ENCODE measurements at places on chromosomes 4 and X.

GRCh38 chr4:8215001-8215427, 15.9 kb downstream of the SH3TC1 start:
- no peak for DNase-seq

DNA sequence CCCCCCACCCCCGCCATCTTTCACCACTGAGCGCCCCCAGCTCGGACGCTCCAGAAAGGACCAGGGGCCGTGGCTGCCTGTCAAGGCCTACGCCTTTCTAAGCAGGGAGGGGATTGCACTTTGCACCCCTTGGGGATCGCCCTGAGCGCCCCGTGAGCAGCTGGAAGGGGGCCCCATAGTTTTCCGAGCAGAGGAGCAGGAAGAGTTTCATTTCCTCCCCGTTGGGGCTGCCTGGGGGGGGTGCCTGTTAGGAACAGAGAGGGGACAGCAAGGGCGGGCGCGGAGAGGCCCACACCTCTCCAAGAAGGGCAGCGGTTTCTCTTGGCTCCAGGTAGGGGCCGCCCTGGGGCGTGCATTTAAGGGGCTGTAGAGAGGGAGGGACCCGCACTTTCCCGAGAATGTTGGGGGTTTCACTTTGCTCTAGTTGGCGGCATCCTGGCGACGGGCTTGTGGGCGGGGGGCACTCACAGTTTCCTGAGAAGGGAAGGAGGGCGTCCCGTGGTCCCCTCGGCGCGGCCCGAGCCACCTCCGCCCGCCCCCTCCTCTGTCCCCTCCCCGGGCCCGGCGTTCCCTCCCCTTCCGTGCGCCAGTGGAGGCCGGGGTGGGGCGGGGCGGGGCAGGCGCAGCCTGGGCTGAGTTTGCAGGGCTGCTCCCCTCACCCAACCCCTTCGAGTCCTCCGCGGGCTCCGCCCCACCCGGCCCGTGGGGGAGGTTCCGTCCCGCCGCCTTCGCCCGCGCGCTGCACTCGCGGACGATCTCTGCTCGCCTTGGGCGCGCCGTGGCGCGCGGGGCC, 82.3 kb upstream of the CD99 start:
- peak; percentile 97 for DNase-seq

GRCh38 chr4:38856046-38856445, 571 bp downstream of the TLR6 start:
- DNase-seq: peak; percentile 80

DNA sequence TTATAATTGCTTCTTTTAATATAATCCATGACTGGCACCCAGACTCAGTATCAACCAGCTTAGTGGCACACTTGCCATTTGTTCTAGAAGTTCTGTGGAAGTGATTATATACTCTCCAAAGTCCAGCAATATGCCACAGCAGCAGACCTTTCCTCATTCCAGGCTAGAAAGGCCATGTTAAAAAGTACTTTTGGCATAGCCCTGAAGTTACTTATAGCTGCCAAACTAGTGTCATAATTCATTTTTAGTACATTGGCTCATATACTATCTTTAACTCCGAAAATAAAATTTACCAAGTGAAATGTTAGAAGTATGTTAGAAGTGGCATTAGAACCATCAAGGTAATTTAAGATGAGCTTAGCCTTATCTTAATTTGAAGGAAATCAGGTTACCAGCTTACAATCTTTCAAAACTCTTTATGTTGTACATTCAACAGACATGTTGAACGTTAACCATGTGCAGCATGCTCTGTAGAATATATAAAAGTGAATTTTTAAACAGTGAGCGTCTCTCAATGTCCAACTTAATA, 714.2 kb upstream of the LCORL start:
- DNase-seq: no peak
